ENCODE measurements at places on chromosomes 16 and 17.
A peak's percentile ranks its signal among the peaks of the same experiment; 100 is the strongest.

- H3K27ac ChIP-seq: no peak overlapping the region
- DNase-seq: no peak
- H3K4me1 ChIP-seq: peaks cover 6% of the 10 kb centered on the region
- H3K4me3 ChIP-seq: no peak overlapping the region
Observed at GRCh38 chr16:54873071-54873470, 57.6 kb upstream of the IRX5 start.

GRCh38 chr17:81440511-81441244, 45.4 kb downstream of the BAHCC1 start:
- H3K4me3 ChIP-seq: no peak overlapping the region
- H3K36me3 ChIP-seq: no peaks in the 10 kb centered on the region
- H3K27ac ChIP-seq: no peak overlapping the region
- H3K4me1 ChIP-seq: no peaks in the 10 kb centered on the region

GRCh38 chr17:73902416-73903181, 258.4 kb upstream of the SDK2 start:
- DNase-seq: no peak
- H3K4me3 ChIP-seq: peak overlapping the region; percentile 73
- H3K27ac ChIP-seq: no peak overlapping the region
- H3K27me3 ChIP-seq: peaks cover 92% of the 10 kb centered on the region

DNA sequence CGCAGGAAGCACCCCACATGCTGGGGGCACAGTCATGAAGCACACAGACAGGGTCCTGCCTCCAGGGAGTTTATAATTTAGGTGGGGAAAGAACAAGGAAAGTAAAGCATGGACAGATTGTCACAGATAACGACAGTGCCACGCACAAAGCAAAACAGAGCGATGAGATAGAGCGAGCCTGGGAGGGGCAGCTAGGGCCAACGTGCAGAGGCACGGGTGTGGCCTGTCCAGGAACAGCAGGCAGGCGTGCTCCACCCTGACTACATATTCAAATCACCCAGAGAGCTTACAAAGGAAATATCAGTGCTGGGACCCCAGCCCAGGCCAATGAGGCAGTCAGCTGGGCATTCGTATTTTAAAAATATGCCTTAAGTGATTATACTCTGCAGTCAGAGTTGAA, 16.8 kb downstream of the LGALS9 start:
- H3K36me3 ChIP-seq: no peaks in the 10 kb centered on the region
- no peaks in the 10 kb centered on the region for H3K4me1 ChIP-seq
- peaks cover 2% of the 10 kb centered on the region for H3K27me3 ChIP-seq
- DNase-seq: no peak
- no peak overlapping the region for H3K27ac ChIP-seq

GRCh38 chr16:24909856-24910255, 64.1 kb downstream of the SLC5A11 start:
- DNase-seq: no peak
- no peak overlapping the region for H3K4me3 ChIP-seq
- no peak overlapping the region for H3K27ac ChIP-seq
- peaks cover under 1% of the 10 kb centered on the region for H3K36me3 ChIP-seq
- no peaks in the 10 kb centered on the region for H3K4me1 ChIP-seq

DNA sequence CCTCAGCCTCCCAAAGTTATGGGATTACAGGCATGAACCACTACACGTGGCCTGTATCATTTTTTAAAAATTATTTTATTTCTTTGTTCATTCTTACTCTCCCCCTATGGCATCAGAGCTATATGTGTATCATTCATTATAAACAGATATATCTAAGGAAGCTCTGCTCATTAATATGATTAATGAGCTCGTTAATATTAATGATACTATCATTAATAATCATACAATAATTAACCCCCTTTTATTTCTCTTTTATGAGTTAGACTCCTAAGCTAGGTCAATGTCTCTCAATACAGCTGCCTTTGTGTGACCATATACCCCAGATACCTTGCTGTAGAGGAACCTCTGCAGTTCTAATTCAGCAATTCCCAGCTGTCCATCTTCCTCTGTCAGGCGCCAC, 4.5 kb upstream of the RSKR start:
- no peak for DNase-seq
- H3K36me3 ChIP-seq: peaks cover 51% of the 10 kb centered on the region
- no peak overlapping the region for H3K4me3 ChIP-seq
- no peaks in the 10 kb centered on the region for H3K27me3 ChIP-seq

DNA sequence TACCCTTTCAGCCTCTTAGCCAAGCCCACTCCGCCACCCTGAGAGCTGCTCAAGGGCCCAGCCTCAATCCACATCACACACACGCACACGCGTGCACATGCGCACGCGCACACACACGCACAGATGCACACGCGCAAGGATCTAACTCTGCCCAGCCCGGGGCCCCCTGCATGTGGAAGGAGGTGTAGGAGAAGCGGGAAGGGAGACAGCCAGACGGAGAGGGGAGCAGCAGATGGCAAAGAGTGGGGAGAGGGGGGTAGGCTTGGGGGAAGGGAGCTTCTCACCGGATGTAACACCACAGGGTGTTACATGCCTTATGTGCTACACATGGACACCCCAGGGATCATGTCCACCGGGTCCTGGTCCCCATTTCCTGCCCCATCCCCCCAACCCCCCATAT, 15.3 kb downstream of the DLG4 start:
- peak overlapping the region; percentile 68 for H3K4me3 ChIP-seq
- peaks cover 45% of the 10 kb centered on the region for H3K4me1 ChIP-seq
- H3K36me3 ChIP-seq: peaks cover 6% of the 10 kb centered on the region
- no peak for DNase-seq
- no peak overlapping the region for H3K27ac ChIP-seq
